ENCODE measurements at places on chromosomes 1 and 21.

- no peak for DNase-seq
Measured at GRCh38 chr1:38084700-38085099, 38.1 kb upstream of the POU3F1 start.

DNA sequence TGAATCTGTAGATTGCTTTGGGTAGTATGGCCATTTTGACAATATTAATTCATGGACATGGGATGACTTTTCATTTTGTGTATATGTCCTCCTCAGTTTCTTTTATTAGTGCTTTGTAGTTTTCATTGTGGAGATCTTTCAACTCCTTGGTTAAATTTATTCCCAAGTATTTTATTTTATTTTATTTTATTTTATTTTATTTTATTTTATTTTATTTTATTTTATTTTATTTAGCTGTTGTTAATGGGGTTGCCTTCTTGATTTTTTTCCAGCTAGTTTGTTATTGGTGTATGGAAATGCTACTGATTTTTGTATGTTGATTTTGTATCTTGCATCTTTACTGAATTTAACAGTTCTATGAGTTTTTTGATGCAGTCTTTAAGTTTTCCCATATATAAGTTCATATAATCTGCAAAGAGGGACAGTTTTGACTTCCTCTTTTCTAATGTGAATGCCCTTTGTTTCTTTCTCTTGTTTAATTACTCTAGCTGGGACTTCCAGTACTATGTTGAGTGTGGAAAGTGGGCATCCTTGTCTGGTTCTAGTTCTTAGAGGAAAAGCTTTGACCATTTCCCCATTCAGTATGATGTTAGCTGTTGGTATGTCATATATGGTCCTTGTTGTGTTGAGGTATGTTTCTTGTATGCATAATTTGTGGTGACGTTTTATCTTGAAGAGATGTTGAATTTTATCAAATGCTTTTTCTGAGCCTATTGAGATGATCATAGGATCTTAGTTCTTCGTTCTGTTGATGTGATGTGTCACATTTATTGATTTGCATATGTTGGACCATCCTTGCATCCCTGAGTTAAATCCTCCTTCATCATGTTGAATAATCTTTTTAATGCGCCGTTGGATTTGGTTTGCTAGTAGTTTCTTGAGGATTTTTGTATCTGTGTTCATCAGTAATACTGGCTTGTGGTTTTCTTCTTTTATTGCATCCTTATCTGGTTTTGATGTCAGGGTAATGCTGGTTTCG lies 14.3 kb downstream of the CEPT1 start:
- DNase-seq: no peak

GRCh38 chr1:111604931-111605330 lies 14.7 kb upstream of the RAP1A start:
- DNase-seq: no peak

DNA sequence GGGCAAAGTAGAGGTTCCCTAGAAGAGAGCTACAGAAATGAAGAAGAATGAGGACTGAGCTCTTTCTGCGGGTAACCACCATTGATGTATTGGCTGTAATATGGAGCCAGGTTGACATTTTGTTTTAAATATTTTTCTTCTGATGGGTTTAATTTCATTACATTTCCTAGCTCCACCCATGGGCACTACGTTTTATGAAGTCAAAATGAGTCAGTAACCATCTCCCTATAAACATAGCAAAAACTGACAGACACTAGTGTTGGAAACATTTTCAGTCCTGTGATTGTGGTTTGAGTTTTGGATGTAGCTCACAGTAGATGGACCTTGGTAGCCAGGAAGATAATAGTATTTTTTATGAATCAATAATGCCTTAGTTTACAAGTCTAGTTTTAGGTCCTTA lies 470.4 kb upstream of the B3GALT2 start:
- DNase-seq: no peak

DNA sequence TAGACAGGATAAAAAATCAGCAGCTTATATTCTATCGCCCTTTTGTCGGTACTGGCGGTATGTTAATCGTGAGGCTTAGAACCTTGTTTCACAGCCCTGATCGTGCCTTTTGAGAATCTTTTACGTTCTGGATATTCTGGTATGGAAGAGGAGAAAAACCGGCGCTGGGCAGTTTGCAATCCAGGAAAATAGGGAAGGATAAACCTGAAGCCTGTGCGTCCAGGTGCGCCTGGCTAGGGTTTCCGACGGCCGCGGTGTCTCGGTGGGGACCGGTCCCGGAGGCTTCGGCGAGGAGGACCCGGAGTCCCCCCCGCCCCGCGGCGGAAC lies 258 bp upstream of the SYPL2 start:
- DNase-seq: no peak

DNA sequence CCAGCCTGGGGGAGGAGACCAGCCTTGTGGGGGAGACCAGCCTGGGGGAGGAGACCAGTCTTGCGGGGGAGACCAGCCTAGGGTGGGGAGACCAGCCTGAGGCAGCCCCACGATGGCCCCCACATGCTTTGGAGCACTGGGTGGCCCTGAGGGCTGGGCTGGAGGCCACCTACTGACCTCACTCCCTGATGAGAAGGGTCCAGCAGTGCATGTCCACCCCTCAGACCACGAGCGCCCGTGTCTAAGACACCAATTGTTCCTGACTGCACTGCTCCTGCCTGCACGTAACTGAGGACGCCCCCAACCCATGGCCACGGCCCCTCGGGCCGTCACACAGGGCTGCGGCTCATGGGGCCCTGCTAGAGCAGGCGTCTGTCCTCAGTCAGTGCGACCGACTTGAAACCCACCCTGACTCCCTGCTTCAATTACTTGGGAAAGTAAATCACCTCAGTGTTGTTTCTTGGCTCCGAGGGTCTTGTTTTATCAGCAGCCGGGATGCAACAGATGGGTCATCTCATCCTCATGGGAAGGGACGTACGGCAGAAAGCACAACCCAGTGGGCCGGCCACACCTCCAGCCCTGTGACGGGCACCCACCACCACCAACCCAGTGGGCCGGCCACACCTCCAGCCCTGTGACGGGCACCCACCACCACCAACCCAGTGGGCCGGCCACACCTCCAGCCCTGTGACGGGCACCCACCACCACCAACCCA lies at the start of gene SPATC1L:
TSS of gene SPATC1L (minus strand) at position 550 of the 715 bp plus-strand sequence. CDS start 1,643 bp downstream, outside the sequence.
- DNase-seq: peak; percentile 28

DNA sequence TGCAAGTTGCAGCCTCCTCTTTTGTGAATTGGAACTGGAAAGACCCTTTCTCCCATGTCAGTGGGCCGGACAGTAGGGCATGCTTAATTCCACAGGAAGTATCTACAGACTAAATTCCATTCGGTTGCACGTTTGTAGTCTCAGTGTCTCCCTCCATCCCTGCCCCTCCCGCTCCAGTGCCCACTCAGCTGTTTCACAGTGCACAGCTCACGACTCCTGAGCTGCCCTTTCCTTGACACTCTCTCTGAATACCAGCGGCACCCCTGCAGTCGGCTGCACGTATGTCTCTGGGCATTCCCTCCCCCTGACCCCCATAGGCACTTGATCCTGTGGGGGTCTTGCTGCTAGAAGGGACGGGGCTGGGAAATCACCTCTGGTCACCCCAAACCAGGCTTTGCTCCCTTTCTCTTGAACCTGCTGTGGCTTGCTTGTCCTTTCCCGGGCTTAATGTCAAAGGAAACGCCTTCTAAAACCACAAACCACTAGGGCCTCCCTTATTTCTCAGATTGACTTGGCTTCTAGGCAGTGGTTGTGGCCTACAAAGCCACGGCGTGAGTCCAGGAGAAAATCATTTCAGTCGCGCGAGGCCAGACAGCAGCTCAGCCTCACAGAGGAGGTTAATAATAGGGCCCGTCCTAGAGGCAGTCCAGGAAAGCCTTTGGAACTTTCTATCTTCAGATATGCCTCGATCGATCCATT lies 365.3 kb upstream of the PROX1 start:
- no peak for DNase-seq

DNA sequence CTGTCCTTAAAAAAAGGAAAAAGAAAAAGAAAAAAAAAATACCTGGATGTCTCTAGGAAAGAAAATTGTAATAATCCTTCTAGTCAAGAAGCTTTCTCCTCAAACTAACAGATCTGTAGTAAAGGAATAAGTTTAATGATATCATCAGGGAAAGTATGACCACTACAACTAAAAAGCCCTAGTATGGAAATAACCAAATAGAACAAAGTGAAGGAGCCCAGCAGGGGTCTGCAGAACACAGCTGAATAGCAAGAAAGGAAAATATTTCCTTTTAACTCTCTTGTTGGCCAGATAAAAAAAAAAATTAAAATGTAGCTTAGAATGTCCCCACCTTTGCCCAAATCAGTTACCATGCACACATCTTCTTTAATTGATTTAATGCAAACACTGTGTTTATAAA lies 43.2 kb downstream of the PRRX1 start:
- DNase-seq: no peak

- no peak for DNase-seq
Measured at GRCh38 chr1:45802343-45803298, 791 bp upstream of the MAST2 start.

DNA sequence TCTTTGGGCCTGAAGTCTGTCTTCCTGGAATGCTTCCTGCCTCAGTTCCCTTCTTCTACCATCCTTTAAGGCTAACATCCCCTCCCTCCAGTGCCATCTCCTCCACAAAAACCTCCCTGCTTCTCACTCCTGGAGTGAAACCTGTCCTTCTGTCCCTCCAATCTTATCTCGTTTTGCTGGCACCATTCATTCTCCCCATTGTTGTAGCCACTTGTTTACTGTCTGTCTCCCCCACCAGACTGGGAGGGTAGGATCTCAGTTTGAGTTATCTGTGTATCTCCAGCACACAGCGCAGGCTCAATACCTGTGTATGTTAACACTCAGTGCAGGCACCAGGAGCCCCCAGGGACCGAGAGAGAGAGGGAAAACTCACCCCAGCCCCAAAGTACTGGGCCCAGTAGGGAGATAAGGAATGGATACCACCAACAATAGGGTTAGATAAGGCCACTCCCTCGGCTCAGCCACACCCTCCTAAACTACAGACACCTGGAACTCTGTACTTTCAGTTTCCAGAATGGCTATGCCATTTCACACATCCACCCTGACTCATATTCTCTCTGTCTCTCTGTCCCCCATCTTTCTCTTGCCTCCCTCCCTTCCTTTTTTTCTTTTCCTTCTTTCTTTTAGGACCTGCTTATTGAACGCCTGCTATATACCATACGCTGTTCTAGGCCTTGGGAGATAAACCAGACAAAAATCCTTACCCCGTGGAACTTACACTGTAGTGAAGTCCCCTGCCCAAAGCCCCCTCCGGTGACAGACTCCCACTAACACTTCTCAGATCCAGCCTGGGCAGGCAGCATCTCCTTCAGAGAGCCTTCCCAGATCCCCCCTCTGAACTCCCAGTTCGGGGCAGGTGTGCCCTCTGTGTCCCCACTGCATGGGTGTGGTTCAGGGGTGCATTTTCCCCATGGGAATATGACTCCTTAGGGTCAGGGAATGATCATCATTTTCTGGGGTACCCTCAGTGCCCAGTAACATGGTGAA lies 3.3 kb upstream of the SSBP3 start:
- DNase-seq: no peak

DNA sequence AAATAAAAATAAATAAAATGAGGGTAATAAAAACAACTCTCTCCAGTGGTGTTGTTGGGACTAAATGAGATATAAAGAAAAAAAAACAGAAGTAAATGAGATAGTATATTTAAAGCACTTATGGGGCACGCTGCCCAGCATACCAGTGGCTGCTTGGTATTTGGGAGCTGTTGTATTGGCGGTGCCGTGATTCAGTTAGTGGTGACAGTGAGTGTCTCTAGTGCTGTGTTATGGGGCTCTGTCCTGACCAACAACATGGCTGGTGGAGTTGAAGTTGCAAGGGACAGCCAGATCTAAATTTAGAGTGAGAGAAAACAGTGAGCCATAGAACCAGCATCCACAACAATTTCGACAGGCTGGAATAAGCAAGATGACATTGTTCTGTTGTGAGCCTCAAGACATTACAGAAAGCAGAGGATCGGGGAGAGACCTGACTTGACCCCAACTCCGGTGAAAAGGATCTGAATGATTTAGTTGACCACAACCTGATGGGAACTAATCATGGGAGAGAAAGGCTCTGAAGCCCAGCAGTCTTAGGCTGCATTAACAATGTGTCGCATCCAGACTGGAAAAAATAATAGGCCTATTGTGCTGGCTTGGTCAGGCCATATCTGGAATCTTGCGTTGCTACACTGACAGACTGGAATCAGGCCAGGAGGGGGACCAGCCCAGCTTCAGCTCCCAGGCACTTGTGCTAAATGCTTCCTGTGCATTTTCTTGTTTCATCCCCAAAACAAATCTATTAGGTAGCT lies 2.4 kb upstream of the MFSD2A start:
- no peak for DNase-seq

- DNase-seq: no peak
Measured at GRCh38 chr1:186291271-186291670, 83.8 kb downstream of the TPR start.

DNA sequence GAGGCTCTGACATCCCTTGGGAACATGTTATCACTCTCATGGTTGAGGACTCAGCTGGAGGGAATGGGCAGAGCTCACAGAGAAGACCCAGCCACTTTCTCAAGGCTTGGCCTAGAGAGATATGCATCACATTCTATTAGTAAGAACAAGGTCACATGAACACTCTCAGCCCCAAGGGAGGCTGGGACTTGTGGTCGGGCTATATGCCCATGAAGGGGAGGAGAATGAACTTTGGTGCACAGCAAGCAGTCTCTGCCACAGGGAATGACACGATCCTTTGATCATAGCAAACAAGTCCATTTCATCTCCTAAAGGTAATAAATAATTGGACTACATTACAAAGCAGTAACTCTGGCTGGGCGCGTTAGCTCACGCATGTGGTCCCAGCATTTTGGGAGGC lies 105.7 kb downstream of the SYF2 start:
- no peak for DNase-seq

DNA sequence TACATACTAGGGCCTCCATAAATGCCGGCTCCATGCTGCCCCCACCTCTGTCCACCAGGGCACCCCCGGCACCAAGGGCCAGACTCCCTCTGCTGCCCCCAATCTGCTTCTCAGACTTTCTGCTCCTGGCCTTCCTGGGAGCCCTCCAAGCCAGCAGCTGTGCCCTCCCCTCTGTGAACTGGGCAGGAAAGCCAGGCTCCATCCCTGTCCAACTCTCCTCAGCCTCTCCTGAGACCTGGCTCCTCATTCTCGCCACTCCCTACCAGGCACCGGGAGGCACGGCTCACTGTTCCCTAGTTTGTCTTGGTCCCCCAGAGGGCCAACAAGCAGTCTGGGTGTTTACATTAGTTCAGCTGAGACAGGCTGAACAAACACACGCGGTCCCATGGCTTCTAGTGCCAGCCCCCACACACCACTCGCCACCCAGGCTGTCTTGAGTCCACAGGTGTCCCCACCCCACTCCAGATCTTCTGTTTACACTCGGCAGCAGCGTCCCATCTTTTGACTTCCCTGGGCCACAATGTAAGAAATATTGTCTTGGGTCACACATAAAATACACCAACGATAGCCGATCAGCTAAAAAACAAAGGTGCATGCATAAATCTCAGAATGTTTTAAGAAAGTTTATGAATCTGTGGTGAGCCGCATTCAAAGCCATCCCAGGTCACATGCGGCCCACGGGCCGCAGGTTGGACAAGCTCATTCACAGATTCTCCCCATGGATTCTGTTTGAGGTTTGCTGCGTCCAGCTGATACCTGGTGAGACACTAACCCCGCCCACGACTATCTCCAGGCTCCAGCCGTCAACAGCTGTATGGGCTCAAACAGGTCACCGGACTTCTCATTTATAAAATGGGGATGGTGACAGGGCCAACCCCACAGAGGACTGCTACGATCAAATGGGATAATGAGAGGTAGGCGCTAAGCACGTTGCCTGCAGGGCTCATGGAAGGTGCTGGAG lies 29.5 kb upstream of the ECE1 start:
- DNase-seq: no peak

Measured in stimulated activated CD8-positive, alpha-beta memory T cell treated with anti-CD3 and anti-CD28 coated beads, Interleukin-12 subunit alpha, Interleukin-12 subunit beta, amount 100 ng/mL, for 4 hours (primary cell).